CD4-positive, alpha-beta T cell treated with Interleukin-4 for 1 hour (primary cell): ENCODE measurements at places on chromosomes 16 and 17.
A peak's percentile ranks its signal among the peaks of the same experiment; 100 is the strongest.

- DNase-seq, result no peak
These were observed 74.3 kb downstream of the CA4 start for GRCh38 chr17:60224064-60224463.

DNA sequence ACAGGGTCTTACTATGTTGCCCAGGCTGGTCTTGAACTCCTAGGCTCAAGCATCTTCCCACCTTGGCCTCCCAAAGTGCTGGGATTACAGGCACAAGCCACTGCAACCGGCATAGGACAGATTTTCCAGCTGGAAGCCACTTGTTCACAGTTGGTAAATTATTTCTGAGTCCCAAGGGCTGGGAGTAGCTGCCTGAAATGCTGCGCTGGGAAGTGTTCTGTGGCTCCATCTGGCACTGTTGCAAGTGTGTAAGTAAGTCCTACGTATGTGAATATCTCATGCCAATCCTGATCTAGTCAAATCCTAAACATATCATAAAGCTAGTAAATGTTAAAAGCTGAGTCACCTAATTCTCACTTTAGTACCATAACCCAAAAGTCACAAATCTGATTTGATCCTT lies 48.1 kb downstream of the YWHAE start:
- DNase-seq, result no peak

- DNase-seq, result no peak
These were observed 175.9 kb upstream of the SALL1 start for GRCh38 chr16:51327001-51327400.

- no peak for DNase-seq
These were observed 114.8 kb downstream of the GRIN2A start for GRCh38 chr16:10067406-10067805.

GRCh38 chr17:19702217-19702641 lies 14.2 kb downstream of the SLC47A2 start:
- no peak for DNase-seq

DNA sequence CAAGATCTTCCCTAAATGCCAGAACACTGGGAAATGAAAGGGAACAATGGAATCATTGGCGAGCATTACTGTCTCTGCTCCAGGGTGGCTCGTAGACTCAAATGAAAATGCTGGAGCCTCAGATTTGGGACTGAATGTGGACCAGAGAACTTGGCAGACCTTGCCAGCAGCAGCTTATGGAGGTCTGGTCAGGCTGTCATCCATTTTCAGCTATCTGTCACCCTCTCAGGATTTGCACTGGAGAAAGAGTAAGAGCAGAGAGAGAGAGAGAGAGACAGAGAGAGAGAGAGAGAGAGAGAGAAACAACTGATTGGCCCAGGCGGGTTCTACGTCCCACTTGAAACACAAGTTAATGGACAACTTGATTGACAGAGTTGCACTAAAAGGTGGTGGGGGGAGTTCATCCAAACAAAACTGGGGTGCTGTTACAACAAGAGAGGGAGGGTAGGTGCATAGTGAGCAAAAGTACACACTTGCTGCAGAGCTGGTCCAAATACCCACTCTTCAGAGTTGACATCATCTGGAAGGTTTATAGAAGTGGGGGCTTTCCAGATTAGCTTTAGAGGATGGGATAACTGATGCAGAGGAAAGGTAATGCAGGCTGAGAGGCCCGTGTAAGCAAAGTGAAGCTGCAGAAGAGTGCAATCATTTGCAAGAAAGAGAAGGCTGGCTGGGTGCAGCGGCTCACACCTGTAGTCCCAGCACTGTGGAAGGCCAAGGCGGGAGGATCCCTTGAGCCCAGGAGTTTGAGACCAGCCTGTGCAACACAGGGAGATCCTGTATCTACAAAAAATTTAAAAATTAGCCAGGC lies 16.5 kb upstream of the NSMCE1 start:
- DNase-seq, result no peak

DNA sequence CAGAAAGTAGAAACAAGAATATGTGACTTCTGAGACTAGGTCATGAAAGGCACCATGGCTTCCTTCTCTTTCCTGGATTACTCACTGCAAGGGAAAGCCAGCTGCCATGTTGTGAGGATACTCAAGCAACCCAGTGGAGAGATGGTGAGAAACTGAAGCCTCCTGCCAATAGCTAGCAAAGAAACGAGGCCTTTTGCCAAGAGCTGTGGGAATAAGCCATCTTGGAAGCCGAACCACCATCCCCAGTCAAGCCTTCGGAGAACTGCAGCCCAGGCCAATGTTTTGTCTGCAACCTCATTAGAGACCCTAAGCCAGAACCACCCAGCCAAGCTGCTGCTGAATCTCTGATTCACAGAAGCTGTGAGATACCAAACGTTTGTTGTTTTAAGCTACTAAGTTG lies 104.7 kb upstream of the CRHR1 start:
- DNase-seq, result no peak

- DNase-seq, result no peak
These were observed 76.3 kb downstream of the GAS7 start for GRCh38 chr17:10121971-10122707.

- DNase-seq, result no peak
These were observed 2.6 kb upstream of the MBTPS1 start for GRCh38 chr16:84119368-84119767.

GRCh38 chr17:65902155-65902554 lies 289.8 kb downstream of the CEP112 start:
- no peak for DNase-seq

- DNase-seq, result no peak
These were observed 117.9 kb downstream of the CPPED1 start for GRCh38 chr16:12685806-12686205.

DNA sequence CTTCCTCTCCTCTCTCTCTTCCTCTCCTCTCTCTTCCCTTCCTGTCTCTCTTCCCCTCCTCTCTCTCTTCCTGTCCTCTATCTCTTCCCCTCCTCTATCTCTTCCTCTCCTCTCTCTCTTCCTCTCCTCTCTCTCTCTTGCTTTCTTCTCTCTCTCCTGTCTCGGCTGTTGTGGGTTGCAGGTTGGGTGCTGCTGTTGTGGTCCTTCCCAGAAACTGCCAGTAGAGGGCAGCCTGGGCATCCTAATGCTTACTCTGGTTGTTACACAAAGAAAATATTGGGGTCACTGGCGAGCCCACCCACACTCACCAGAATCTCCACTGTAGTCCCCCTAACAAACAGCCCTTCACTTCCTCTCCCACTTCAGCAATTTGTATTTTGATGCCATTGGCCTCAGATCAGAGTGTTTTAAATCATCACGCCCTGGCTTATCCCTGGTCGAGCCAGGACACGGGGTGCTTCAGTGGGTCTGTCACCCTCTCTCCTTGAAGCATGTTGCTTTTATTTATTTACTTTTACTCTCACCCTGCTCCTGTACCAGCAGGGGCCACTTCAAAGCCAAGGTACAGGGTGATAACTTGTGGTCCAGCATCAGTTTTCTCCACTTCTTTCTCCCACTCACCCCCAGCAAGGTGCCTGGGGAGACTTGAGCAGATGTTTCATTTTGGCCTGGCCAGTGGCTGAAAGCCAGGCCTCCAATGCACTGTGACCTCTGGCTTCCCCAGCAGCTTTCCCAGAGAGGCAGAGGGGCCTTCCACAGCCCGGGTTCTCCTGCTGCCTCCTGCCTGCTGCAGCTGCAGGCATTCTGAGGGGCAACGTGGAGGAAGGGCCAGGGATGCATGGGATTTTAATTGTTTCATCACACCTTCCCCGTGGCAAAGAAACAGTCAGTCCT lies 4.7 kb upstream of the MMP15 start:
- peak; percentile 75 for DNase-seq

- DNase-seq, result no peak
These were observed 3.4 kb downstream of the RAP1GAP2 start for GRCh38 chr17:2799653-2800052.

DNA sequence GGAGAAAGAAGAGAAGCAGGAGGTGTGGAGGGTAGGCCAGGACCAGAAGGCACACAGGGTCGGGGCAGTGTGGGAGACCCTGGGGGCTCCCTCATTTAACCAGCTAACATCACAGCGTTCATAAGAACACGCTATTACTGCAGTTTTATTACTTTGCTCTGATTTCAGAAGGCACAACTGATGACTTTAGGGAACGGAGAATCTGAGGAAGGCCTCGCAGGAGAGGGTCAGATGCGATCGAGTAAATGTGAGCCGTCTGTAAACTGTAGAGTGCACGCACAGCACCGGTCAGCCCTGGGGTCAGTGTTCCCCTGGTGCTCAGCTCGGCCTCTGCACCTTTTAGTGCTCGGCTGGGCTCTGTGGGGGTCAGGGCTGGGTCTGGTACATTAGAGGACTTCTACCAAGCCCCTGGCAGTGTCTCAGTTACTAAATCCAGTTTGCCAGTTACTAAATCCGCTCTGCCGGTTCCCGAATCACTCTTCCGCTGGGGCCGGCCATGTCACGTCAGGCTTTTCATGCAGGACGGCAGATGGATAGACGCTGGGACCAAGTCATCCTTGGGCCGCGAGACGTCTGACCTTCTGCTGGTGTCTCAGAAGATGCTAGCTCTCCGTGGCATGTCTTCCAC lies 325.9 kb downstream of the SEC14L1 start:
- DNase-seq, result no peak

- no peak for DNase-seq
These were observed 673 bp upstream of the CHD9 start for GRCh38 chr16:53053967-53054669.

- no peak for DNase-seq
These were observed 6.0 kb upstream of the LPCAT2 start for GRCh38 chr16:55502801-55503366.

GRCh38 chr16:30553393-30553899 lies 4.7 kb downstream of the ZNF764 start:
- no peak for DNase-seq

DNA sequence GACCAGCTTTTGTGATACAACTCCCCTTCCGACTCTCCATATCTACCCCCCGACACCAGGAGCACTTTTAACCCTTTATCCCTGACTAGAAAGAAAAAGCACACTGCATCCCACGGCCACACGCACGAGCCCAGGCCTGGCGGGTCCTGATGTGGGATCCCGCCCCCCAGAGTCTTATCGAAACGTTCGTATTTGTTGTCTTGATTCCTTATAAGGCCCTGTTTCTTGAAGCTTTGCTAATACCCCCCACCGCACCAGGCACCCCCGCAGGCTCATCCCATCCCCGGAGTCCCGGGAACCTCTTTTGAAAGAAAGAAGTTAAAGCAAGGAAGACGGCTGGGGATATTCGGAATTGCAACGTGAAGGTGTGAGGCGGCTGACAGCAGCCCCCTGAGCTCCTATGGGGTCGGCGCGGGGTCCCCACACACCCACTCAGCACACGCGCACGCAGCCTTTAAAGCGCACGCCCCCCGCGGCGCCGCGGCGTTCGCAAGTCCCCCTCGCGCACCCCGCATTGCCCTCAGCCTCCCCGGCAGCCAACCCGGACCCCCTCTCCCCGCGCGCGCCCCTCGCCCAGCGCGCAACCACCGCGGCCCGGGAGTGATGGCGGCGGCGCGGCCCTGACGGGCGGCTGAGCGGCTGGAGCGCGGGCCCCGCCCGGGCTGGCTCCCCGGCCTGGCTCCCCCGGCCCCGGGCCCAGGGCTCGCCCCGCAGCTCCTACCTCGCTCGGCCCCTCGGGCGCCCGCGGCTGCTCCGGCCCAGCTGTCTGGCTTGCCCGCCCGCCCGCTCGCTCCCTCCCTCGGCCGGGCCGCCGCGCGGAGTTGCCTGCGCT lies 448 bp downstream of the STAT5B start:
- peak; percentile 61 for DNase-seq

- no peak for DNase-seq
These were observed 34.6 kb upstream of the AKTIP start for GRCh38 chr16:53537626-53538025.

- no peak for DNase-seq
These were observed 82.1 kb upstream of the CLEC18B start for GRCh38 chr16:74503412-74503811.

DNA sequence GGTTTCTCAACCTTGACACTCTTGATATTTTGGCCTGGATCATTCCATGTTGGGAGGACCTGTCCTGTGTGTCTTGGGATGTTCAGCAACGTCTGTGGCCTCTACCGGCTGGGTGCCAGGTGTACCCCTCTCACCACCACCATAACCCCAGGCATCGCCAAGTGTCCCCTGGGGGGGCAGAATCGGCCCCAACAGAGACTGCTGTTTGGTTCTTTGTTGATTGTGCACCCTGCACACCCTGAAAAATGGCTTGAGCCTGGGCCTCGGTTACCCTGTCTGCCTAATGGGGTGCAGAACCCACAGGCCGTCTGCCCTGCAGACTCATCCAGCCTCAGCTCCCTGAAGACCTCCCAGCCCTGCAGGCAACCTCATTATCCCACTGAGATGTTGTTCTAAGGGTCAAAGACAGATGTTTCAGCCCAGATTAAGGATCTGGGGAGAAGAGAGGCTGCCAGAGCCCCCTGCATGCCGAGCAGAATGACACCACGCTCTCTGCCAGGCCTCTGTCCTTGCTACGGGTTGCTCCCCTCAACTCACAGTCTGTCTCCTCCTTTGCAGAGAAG lies 9.2 kb downstream of the CACNG1 start:
- no peak for DNase-seq

DNA sequence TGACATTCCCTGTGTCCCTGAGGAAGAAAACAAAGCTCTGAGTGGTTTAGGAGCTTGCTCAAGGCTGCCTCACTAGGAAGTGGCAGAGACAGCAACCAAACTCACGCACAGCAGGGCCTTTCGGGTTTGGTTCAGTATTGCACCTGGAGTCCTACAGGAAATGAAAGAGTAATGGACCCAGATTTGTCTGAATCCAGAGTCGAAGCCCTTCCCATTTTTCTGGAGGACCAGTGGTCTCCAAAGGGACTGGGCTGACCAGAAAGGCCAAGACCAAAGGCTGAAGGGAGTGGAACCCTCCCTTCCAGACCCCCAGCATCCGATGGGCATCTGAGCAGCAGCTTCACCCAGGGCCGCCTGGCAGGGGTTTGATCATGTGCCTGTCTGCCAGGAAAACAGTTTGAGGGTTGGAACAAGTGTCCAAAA lies 85.5 kb upstream of the RPL38 start:
- DNase-seq, result no peak

DNA sequence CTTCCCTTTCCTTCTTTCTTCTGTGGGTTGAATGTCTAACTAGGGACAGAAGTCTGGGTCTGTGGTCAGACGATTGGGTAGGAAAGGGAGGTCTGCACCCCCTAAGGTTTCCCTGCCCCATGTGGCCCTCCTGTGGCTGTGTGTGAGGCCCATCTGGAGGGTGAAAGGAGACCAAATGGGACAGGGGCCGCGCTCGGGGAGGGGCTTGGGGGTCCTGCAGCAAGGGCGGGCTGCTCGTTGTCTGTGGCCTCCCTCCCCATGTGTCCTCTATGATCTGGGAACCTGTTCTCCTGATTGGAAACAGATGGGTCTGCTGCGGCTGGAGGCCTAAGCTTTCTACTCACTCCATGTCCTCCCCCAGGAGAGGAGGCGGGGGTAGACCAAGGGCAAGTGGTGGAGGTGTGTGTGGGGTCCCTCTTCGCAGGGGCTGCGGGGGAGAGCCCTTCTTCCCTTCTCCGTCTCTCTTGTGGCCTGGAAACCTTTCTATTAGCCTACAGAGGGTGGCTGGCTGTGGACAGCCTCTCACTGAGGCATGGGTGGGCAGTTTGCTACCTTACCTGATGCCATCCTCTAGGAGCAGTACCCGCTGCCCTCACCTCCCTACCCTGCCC lies 18.6 kb downstream of the IGFBP4 start:
- no peak for DNase-seq
